ENCODE measurements at places on chromosomes 13 and 19. TPM values are rescaled to one million over a fixed set of nuclear protein-coding genes. Genes with fewer than 3 reads are reported as not detected.

ZNF497 gene
- total RNA-seq, result 1.7 TPM

TUBA3C gene
- total RNA-seq, result not detected

GRCh38 chr13:108352599-108352998 is 83.1 kb downstream of the TNFSF13B start:
- H3K27ac ChIP-seq, result no peak overlapping the region
- no peak for DNase-seq
- H3K27me3 ChIP-seq, result no peaks in the 10 kb centered on the region
- H3K4me1 ChIP-seq, result no peaks in the 10 kb centered on the region

DNA sequence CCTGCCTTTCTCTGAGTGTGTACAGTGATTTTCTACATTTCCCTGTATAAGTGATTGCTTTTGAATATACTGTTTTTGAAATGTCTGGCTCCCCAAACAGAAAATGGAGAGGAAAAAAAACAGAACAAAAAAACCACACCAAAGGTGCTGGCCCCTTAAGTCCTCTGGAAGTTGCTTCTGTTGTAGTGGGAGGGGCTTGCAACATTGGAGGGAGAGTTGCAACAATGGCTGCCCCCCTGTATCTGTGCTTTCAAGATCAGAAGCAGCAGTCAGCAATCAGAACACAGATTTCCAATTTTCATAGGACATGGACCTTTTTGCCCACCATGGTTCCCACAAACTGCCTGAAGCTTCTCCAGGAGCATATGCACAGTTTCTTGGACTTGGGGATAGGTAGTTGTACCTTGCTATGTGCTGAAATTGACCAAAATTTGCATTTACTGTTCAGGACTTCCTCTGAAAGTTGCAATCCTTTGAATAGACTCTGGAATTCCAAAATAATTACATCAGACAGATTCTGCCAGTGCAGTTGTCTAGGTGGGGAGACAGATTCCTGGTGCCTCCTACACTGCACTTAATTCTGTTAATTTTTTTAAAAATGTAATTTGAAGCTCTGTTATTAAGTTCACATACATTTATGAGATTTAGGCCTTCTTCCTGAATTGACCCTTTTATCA is 13.8 kb downstream of the BIVM start:
- no peak overlapping the region for H3K4me3 ChIP-seq
- H3K36me3 ChIP-seq, result peaks cover 11% of the 10 kb centered on the region
- no peaks in the 10 kb centered on the region for H3K27me3 ChIP-seq
- no peaks in the 10 kb centered on the region for H3K4me1 ChIP-seq
- H3K27ac ChIP-seq, result no peak overlapping the region

- peak; percentile 25 for DNase-seq
- no peaks in the 10 kb centered on the region for H3K27me3 ChIP-seq
- H3K4me1 ChIP-seq, result no peaks in the 10 kb centered on the region
- H3K27ac ChIP-seq, result no peak overlapping the region
- H3K4me3 ChIP-seq, result no peak overlapping the region
- H3K36me3 ChIP-seq, result peaks cover 25% of the 10 kb centered on the region
Measured at GRCh38 chr13:98254513-98254912, 77.4 kb upstream of the RNF113B start.

DNA sequence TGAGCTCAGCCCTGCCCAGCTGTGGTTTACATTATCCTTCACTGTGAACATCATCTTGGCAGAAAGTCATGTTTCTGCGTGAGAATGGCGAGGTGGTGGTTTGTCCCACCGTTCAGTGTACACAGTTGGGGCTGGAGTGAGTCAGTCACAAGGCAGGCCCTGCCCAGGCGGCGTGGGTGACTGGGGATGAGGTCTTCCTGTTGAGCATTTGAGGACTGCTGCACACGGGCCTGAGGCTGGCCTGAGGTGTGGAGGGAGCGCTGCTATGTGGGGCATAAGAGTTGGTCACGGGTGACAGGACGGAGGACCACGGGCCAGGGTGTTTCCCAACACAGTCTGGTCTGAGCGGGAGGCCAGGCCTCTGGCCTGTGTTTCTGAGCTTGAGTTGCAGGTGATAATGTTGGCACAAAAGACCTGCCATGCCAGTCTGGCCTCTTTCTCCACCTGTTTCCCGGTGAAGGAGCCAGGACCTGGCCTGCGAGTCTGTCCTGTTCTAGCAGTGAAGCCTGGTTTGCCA is 13.4 kb upstream of the C19orf33 start:
- H3K4me3 ChIP-seq, result no peak overlapping the region
- H3K27ac ChIP-seq, result no peak overlapping the region
- no peak for DNase-seq
- H3K27me3 ChIP-seq, result no peaks in the 10 kb centered on the region
- H3K4me1 ChIP-seq, result no peaks in the 10 kb centered on the region

DNA sequence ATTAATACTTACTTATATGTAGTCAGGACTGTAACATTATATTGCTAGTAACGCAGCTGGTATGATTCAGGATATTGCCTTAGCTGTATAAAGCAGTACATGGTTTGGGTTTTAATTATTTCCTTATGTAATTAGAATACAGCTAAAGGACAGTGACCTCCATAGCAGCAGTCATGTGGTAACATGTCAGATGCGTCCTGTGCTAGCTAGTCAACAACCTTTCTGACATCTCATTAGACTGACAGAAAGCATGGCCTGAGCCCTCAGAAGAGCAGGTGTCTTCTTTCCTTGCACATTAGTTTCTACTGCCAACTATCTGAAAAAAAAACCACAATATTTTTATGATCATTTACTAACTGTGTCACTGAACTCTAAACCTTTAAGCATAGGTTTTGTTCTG is 122.2 kb downstream of the MAB21L1 start:
- DNase-seq, result no peak
- H3K27me3 ChIP-seq, result no peaks in the 10 kb centered on the region
- H3K4me1 ChIP-seq, result no peaks in the 10 kb centered on the region
- no peaks in the 10 kb centered on the region for H3K36me3 ChIP-seq
- no peak overlapping the region for H3K27ac ChIP-seq

FSD1 gene
- total RNA-seq, result 34.2 TPM

GRCh38 chr13:99154064-99154463 is 46.6 kb upstream of the UBAC2 start:
- no peaks in the 10 kb centered on the region for H3K36me3 ChIP-seq
- no peak overlapping the region for H3K27ac ChIP-seq
- DNase-seq, result no peak
- no peaks in the 10 kb centered on the region for H3K27me3 ChIP-seq
- no peaks in the 10 kb centered on the region for H3K4me1 ChIP-seq

DNA sequence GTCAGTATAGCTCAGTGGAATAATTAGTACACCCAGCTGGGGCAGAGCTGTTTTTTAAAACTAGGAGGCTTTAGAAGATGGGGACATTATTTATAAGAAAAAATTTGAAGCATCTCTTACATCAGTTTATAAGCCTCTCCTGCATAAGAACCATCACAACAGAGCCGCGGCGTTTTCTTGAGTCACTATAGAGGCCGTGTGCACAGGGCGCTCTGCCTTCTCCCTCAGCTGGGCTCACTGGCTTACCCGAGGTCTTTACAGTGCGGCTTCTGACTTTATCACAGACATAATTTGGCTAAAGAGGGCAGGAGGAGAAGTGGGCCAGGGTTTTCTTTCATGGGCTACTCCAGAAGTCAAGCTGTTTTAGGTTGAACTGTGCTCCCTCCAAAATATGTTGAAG is 135.5 kb upstream of the RNF113B start:
- DNase-seq, result no peak
- H3K4me3 ChIP-seq, result no peak overlapping the region
- no peaks in the 10 kb centered on the region for H3K27me3 ChIP-seq
- no peak overlapping the region for H3K27ac ChIP-seq

All from endodermal cell (in vitro differentiated cells).